ENCODE measurements at places on chromosomes 5 and 9.
A peak's percentile ranks its signal among the peaks of the same experiment; 100 is the strongest.

- DNase-seq = no peak
Measured at GRCh38 chr9:13053504-13053903, 226.0 kb downstream of the MPDZ start.

DNA sequence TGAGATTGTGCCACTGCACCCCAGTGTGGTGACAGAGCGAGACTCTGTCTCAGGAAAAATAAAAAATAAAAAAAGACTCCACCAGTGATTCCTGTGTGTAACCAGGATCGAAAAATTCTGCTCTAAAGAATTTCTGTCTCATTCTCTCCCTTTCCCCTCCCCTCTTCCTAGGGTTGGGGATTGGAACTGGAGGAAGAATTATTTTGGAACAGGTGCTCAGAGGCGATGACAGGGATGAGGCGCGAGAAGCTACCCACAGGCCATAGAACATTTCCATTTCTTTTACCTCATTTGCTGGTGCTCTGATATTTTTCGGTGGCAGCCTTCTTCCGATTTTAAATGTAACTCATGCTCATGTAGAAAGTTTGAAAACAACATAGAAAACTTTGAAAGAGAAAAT lies 80.1 kb downstream of the DAPK1 start:
- DNase-seq = no peak

DNA sequence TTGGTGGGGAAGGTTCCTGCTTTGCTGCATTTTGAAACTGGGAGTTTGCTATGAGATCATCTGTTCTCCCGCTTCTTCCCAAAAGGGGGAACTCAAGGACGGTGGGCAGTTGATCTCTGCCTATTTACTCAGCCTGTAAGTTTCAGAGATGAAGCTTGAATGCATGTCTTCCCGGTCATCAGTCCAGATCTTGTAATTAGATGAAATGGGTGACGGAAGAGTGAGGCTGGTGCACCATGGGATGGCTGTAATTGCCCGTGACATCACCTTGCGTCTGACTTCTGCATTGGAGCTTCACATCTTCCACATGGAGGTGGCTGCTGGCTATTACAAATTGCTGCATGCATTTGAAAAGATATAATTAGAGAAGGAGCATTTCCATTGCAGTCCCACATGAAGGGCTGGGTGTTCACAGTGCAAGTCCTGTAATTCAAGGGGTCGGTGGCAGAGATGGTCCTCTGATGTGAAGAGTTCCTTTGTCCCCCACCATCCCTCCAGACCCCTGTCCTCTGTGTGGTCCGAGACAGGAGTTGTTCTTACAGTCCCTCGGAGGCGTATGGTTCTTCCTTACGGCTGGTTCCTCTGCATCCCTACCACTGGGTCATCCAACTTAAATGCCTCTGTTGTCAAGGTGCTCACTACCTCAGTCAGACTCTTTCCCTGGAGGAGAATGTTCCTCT lies 72.9 kb downstream of the ZNF618 start:
- no peak for DNase-seq

- no peak for DNase-seq
Measured at GRCh38 chr9:97660847-97661246, 27.2 kb downstream of the NCBP1 start.

DNA sequence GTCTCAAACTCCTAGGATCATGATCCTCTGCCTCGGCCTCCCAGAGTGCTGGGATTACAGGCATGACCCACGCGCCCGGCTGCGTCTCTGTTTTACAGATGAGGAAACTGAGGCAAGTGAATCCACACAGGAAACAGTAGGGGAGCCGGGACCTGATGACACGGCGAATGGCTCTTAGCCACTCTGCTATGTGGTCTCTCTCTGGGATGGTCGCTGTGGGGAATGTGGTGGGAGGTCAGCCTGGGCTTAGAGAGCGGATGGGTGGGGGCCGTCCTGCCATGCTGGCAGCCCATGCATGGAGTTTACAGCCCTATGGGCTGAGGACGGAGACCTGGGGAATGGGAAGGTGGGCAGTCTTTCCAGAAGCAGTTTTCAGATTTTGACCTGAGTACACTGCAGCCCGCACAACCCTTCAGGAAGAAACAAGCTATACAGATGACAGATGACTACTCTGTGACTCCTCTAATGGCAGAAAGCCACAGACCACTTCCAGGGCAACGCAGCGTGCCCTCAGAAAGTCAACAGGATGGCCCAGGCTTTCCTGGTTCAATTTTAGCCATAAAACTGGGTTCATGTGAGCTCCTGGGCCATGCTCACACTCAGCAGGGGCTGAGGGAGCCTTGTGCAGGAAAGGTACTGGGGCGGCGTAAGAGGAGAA lies 136.1 kb upstream of the RAPGEF1 start:
- no peak for DNase-seq

DNA sequence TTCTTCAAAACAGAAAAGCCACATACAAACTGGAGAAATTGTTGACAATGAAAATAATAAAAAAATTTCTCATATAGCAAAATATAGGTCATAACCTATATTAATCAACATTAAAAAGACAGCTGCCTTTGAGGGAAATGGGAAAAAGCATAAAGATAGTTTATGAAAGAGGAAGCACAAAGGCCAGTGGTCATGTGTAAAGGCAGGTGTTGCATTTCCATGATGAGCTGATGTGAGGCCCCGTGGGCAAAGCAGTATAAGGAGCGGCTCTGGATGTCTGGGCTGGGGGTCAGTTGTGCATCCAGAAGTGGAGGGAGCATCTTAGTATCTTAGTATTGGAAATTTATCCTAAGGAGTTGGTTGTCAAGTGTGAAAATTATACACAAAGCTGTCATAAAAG lies 18.3 kb downstream of the NDUFS6 start:
- DNase-seq = no peak

DNA sequence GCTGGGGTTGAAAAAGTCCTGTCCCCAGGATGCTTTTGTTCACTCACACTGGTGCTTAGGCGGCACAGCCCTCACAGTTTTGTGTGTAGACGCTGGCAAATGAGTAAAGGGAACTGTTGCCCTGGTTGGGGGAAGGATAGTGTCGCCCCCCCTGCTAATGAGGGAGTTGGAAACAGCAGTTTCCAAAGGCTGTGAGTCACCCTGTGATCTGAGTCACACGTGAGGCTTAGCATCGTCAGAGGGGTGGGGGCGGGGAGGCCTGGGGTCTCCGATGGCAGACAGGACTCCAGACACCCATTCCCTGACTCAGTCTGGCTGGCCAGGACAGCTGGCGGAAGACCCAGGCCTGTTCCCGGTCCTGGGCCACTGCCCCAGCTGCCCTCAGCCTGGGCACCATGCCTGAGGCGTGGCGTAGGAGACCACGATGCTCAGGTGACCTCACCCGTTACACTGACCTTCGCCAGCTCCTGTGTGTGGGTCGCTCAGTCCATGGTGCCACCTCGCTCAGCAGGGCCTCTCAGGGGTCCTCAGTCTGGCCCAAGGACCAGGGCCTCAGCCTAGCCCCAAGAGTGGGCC lies 2.9 kb downstream of the DNAJB5 start:
- peak; percentile 39 for DNase-seq

DNA sequence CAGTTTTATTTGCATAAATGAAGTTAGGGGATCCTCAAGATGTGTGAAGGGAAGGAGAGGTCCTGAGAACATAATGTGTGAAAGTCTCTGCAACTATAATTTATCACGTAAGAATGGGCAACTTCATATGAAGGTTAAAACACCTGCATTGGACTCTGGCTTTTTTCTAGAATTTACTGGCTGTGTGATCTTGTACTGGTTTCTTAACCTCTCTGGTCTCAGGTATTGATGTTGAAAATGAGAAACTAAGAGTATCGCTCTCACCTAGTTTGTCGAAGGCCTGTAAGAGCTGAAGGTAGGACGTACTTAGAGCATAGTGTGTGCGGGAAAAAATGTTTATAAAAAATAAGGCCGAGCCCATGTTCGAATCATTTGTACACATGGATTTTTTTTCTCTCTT lies 280.5 kb downstream of the ICE1 start:
- DNase-seq = no peak

DNA sequence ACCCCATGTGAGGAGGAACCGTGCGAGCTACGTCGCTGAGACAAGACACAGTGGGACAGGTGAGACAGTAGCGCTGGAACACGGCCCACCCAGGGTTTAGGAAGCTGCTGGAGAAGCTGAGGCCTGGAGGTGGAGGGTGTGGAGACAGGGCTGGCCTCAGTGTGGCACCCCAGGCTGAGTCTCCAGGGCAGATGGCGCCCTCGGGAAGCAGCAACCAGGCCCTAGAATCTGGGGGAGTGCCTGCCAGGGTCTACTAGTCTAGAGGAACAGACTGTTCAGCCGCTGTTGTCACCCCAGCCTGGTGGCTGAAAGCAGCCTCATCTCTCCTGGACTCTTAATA lies 4.6 kb upstream of the TERT start:
- DNase-seq = no peak

GRCh38 chr9:135581636-135582426 lies 20.3 kb downstream of the PAEP start:
- no peak for DNase-seq

GRCh38 chr5:132478366-132478871 lies 12.2 kb downstream of the IRF1 start:
- no peak for DNase-seq

DNA sequence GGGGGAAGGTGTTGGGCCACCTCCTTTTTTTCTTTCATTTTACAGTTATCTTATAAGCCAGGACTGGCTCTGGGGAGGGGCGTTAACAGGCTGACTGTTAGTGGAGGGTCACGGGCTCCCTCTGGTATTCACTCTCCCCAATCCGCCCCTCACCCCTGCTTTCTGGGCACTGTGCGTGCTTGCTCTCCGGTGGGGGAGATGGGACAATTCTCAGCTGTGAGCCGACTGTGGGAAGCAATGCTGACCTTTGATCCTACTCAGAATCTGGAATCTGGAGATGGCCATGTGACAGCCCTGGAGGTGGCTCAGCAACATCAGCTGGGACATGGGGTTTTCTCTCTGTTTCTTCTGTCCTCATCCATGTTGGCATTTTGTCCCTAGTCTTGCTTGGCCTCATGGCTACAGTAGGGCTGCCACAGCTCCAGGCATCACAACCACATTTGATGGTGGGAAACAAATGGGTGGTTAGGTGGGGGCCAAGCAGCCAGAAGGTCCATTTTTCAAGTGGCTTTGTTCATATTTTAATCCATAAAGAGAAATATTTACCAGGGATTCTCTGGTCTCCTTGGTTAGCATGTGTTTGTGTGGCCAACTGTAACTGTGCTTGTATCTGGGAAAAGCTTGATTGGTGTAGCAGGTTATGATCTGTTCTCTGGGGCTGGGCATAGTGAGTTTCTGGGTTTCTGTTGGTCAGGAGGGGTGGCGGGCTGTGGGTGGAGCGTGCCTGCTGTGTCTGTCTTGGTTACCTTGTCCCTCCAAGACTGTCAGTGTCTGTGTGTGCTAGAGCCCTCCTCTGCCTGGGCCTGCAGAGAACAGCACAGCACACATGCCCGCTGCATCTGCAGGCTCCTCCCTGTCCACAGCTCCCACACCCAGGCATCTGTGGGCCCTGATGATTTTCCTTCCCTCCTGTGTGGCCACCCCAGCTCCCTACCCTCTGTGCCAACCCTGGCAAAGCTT lies 12.4 kb downstream of the WNK2 start:
- no peak for DNase-seq
